ENCODE measurements at places on chromosomes 3 and 15. TPM values are rescaled to one million over a fixed set of nuclear protein-coding genes. Genes with fewer than 3 reads are reported as not detected.
A peak's percentile ranks its signal among the peaks of the same experiment; 100 is the strongest.

DNA sequence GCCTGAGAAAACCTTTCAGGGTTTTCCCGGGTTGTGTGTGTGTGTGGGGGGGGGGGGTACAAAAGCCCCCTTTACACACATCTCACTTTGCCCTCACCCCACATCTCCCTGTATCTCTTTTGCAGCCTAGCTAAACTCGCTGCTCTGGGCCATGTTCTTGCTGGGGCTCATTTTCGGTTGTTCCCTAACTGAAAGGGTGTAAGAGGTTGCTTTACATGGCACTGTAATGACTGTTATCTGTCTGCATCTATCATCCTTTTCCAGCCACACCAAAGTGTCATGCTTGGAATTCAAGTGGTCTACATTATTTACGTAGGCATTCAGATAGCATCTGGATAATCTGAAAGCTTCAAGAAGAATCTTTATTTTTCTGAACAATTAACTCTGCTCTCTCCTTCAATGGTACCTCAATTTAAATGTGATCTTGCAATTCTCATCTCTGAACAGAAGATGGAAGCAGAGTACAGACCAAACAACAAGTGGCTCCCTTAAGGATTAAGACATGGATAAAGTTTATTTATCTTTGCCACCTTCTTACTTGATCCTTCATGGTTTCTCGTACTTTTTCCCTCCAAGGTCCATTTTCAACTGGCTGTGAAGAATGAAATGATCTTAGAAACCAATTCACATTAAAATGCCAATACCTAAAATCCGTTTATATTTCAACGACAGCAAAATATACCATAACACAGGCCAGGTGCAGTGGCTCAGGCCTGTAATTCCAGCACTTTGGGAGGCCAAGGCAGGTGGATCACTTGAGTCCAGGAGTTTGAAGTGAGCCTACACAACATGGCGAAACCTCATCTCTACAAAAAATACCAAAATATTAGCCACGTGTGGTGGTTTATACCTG is 34.9 kb downstream of the DCLK3 start:
- DNase-seq, result no peak

GRCh38 chr3:69426291-69426966 is 40.5 kb upstream of the FRMD4B start:
- no peak for DNase-seq

DNA sequence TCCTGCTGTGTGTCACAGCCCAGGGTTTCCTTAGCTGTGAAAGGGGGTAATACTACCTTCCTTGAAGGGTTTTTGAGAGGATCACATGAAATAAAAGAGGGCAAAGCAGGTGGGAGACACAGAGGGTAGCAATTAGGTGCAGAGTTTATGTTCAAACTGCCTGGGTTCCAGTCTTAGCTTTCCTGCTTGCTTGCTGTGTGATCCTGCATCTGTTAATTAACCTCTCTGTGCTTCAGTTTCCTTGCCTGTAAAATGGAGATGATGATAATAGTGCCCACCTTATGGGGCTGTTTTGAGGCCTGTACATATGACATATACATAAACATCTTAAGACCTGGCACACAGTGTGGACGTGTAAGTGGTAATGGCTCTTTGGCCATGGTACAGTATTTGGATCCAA is 35.0 kb downstream of the SPSB4 start:
- DNase-seq, result no peak

DNA sequence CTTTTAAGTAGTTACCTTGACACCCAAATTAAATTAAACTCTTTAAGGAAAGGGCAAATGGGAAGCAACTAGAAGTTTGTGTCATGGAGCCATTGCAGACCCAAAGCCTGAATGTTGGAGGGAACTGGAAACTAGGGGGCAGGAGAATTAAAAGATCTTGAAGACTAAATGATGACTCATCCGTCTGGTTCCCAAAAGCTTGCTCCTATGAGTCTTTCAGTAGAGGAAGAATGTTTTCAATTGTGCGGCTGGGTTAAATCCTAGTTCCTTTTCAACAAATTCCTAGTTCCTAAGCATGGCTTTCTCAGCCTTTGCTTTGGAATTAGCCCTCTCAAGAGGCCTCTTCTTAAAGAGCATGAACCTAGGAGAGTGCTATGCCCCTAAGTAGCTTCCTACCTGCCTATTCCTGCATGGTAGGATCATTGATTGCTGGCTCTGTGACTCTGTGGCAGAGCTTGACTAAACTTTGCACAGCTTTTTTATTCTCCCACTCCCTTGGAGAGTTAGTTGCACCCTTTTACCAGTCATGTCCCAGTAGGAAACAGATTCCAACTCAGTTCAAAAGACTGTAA is 17.7 kb downstream of the CLEC3B start:
- DNase-seq, result no peak

GRCh38 chr15:53522991-53523390 is 236.5 kb downstream of the WDR72 start:
- no peak for DNase-seq

DNA sequence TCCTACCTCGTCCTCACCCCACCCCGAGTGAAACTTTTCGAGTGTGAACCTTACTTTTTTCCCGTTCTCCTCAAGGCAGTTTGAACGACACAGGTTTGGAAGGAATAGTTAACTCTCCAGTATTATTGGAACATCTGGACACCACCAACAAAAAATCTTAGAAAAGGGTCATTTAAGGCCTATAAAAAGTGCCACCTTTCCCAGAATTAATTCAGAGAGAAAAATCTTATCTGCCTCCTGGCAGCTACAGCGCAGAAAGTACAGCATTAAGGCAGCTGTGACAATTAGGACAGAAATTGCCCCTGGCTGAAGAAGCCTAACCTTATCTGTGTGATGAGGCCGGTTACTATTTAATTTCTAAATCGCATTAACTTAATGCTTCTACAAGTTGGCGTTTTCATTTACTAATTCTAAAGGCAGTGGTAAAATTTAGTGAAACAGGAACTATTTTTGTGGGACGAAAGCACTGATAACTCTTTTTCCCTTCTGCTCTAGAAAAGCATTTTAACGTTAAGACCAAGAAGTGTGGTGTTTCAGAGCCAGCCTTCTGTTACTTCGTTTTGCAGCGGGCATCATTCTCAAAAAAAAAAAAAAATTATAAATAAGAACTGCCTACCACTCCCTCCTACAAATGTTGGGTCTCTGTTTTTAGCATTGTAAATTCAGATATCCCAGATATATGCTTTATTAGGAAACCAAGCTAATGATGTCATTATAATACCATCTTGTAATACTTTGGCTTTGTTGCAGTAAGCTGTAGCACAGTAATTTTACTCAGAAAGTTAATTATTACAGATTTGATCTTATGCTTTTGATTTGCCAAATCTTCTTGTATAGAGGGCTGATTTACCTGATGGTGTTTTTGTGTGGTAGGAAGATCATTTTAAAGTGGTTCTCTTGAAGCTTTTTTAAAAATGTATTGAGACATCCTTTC is 1.4 kb downstream of the ATP11B start:
- DNase-seq, result no peak

DNA sequence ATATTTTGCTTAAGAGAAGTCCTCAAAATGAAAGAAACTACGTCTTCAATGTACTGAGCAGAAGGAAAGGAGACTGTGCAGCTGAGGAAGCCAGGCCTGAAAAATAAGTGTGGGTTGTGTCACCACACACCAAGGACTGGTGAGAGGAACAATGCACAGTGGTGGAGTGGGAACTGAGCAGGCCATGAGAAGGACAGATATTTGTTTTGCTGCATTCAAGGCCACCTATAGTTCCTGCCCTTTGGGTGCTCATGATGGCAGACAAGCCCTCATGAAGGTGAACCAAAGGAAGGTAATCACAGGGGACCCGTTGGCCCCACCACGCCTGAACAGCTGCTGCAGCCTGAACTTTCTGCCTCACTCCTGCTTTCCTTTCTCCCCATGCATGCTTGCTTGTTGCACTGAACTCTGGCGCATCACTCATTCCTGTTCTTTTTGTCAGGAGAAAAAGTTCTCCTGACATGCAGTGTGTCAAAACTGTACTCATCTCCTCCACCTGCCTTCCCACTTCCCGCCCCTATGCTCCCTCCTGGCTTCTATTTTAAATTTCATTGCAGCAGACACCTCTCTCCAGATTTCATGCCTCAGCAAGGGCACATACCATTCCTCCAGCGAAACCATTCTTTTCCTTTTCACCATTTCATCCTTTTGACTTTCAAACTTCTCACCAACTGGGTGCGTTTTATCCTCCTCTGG is 2.2 kb upstream of the RNF7 start:
- no peak for DNase-seq

GRCh38 chr3:105360003-105360402 is 6.7 kb upstream of the ALCAM start:
- DNase-seq, result no peak

- DNase-seq, result no peak
These were observed 679.3 kb upstream of the ALCAM start for GRCh38 chr3:104687362-104687761.

- no peak for DNase-seq
These were observed 167.4 kb upstream of the CTDSPL start for GRCh38 chr3:37694284-37694675.

- DNase-seq, result no peak
These were observed 11.1 kb downstream of the RBMS3 start for GRCh38 chr3:29291982-29292363.

- DNase-seq, result no peak
These were observed 4.1 kb upstream of the MB21D2 start for GRCh38 chr3:192921793-192922192.

DNA sequence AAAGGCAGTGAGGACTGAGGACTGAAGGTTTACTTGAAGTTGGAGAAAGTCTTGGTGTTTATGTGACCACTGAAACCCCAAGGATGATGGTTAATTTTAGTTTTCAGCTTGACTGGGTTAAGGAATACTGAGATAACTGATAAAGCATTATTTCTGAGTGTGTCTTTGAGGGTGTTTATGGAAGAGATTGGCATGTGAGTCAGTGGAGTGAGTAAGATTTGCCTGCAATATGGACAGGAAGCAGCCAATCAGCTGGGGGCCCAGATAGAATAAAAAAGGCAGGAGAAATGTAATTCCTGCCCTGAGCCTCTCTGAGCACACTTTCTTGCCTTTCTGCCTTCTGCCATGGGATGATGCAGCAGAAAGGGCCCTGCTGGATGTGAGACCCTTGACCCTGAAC is 92.4 kb downstream of the KBTBD8 start:
- no peak for DNase-seq

GRCh38 chr3:175477651-175478224 is 618.6 kb downstream of the NAALADL2 start:
- DNase-seq, result no peak

- DNase-seq, result no peak
These were observed 72.1 kb downstream of the RSL24D1 start for GRCh38 chr15:55124616-55125015.

GRCh38 chr3:66476852-66477381 is 23.9 kb downstream of the LRIG1 start:
- DNase-seq, result no peak

- DNase-seq, result no peak
These were observed 32.1 kb downstream of the SRPRB start for GRCh38 chr3:133837487-133838295.

GRCh38 chr3:72421786-72422185 is 426.5 kb downstream of the SHQ1 start:
- no peak for DNase-seq

GRCh38 chr3:45656575-45657363 is 32.4 kb upstream of the SACM1L start:
- DNase-seq, result peak; percentile 94

- DNase-seq, result no peak
These were observed 349.7 kb downstream of the LPP start for GRCh38 chr3:188503647-188504046.

DNA sequence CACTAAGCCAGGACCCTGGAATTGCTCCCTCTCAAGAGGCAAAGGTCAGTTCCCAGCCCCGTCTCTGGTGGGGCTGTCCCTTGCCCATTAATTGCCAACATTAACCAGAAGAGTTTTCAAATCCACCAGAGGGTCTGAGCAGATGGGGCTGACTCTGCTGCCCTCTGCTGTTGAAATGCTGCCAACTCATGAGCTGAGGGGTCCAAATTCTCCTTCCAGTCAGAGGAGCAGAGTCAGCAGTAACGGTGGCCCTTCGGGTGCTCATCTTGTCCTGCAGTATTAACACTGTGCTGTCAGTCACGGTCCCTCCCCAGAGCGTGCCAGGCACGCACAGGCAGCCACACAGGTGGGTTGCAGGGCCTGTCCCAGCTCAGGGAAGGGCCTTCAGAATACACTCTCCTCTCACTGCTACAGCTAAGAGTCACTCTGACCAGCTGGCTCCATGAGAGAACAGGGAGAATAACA is 10.7 kb upstream of the SPTBN5 start:
- DNase-seq, result no peak

KIF15 gene
- total RNA-seq, result 0.53 TPM

NMNAT3 gene
- total RNA-seq, result 8.6 TPM

NAALADL2 gene
- 36.9 TPM for total RNA-seq

SERINC4 gene
- total RNA-seq, result 0.31 TPM

C3orf20 gene
- total RNA-seq, result 0.18 TPM

SLC2A2 gene
- not detected for total RNA-seq

PSTPIP1 gene
- total RNA-seq, result 17.7 TPM

PLA2G4E gene
- not detected for total RNA-seq

ARGFX gene
- not detected for total RNA-seq

KCNH8 gene
- 2.1 TPM for total RNA-seq
